Inflammatory macrophage treated with lipopolysaccharide for 4 hours (primary cell): ENCODE measurements at places on chromosomes 2 and 18.
A peak's percentile ranks its signal among the peaks of the same experiment; 100 is the strongest.

- no peak for DNase-seq
Measured at GRCh38 chr2:74537140-74537539, 7.4 kb downstream of the HTRA2 start.

- no peak for DNase-seq
Measured at GRCh38 chr2:130845505-130846085, 8.9 kb downstream of the ARHGEF4 start.

- DNase-seq = no peak
Measured at GRCh38 chr2:82198809-82199492, 1894.4 kb upstream of the LRRTM1 start.

DNA sequence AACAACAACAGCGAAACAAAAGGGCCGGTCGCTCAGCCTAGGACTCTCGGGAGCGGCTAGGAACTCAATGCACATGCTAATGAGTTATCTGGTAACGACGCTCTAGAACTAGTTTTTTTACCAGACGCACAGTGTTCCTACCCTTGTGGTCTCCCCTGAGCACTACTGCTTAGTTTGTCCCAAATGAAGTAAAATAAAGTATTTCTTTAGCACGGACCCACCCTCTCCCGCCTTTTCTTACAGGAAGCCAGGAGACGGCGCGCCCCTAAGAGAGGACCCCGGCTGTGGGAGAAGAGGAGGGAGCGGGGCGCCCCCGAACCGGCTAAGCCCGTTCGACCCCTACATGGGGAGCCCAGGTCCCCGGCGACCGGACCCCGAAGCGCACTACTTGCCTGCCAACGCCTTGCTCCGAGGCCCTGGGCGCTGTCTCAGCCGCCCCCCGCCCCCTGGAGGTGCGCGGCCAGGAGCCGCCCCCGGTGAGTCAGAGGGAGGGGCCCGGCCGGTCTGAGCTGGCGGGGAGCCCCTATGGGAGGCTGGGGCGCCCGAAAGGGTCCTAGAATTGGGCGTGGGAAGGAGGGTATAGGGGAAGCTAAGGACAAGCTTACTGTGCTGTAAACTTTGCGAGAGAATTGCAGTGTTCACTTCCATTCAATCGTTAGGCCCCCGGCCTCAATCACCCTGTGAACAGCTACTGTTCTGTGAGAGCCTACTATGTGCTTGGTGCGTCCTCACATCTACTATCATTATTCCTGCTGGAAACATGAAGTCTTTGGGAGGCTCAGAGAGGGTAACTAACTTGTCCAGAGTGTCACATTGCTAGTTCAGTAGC lies 3.6 kb upstream of the CAPG start:
- peak; percentile 87 for DNase-seq

DNA sequence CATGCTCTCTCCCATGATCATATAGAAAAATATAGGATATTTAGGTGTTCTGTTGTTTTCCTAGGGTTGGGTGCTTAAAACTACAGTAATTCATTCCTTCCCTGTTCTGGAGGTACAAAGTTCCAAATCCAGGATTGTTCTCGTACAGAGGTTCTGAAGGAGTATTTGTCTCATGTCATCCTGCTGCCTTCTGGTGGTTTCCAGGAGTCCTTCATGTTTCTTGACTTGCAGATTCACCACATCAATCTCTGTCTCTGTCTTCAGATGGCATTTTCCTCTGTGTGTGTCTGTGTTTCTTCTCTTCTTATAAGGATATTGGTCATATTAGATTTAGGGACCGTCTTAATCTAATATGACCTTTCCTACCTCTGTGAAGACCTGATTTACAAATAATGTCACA lies 397.9 kb downstream of the NYAP2 start:
- DNase-seq = no peak

DNA sequence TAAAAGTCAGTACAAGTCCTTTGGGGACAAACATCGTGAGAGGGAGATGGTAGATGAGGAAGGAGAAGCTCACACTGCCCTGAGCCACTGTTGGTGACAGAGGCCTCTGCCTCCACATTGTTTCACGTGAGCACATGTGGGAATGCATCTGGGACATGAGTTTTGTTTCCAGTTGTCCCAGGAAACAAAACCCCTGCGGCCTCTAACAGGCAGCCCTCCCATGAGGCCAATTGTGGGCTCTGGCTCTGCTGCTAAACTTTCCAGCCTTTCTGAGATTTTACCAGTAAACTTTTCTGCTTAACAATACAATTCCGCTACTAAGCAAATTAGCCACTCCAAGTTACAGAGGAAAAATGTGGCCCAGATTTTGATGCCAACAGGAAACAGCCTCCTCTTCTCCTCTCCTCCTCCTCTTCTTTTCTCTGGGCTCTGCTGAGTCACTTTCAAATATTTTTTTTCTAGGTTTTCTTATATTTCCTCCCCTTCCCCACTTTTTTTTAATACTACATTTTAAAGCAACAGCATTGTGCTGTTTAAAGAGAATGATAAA lies 23.4 kb upstream of the LRRC30 start:
- no peak for DNase-seq

- DNase-seq = no peak
Measured at GRCh38 chr2:109162999-109163398, 34.0 kb downstream of the SH3RF3 start.

- no peak for DNase-seq
Measured at GRCh38 chr2:20797096-20797495, 25.8 kb downstream of the LDAH start.

GRCh38 chr2:40202798-40203400 lies 249.0 kb downstream of the SLC8A1 start:
- no peak for DNase-seq

- no peak for DNase-seq
Measured at GRCh38 chr18:47632970-47633635, 297.4 kb downstream of the SMAD2 start.

GRCh38 chr2:168355121-168355520 lies 101.0 kb upstream of the CERS6 start:
- DNase-seq = no peak

- no peak for DNase-seq
Measured at GRCh38 chr2:170339322-170339721, 161.4 kb downstream of the MYO3B start.

DNA sequence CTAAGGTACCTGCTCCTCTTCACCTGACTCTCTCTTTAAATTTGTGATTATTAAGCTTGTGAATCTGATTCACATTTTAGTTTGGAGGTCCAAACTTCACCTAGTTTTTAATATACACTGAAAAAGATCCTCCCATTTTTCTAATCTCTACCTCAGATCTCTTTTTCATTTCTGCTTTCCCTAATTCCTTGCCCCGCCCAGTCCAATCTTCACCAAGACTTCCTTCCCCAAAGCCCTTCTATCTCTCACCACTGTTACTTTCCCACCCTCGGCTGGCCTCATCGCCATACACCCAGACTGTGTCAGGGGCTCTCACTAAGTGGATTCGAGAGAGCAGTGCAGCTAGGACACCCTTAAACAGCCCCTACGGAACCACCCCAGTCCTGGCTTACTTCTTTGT lies 40.0 kb downstream of the LBH start:
- no peak for DNase-seq

- no peak for DNase-seq
Measured at GRCh38 chr18:36402765-36403396, 105.4 kb downstream of the FHOD3 start.

DNA sequence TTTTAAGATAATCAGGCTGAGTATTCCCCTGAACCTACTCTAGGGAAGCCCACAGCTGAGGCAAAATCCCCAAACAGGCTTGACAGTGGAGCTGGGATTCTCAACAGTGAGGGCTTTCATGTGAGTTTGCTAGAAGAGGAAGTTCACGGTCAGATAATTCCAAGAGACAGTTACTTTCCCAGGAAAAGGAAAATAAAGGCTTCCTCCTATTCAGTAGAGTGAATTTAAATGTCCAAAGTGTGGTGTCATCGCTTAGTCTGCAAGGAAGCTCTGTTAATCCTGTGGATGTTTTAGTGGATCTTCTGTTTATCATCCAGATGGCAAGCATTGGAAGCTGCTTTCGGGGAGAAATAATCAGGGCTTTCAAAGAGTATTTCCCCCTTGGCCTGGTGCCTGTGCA lies 119.8 kb downstream of the RPIA start:
- DNase-seq = no peak

- no peak for DNase-seq
Measured at GRCh38 chr2:76288146-76288545, 577.4 kb upstream of the GCFC2 start.

GRCh38 chr2:38793511-38793910 lies 15.5 kb downstream of the GEMIN6 start:
- no peak for DNase-seq

GRCh38 chr2:841036-841435 lies 109.6 kb upstream of the SNTG2 start:
- DNase-seq = no peak

DNA sequence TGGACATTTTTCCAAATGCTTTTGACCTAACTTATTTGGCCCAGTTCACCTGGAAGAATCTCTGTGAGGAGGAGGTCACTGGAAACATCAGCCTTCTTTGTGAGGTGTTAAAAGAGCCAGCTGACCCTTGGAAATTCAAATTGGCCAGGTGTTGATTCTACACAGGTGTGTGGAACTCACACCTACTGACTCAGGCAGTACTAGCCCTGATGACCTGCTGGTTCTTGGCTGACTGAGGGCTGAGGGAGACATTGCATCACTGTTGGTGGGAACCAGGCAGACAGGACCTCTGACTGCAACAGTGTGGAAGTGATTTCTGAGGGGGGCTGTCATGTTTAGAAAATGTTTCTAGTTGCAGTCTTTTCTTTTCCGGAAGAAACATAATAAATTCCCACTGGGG lies 242.2 kb upstream of the LRRTM1 start:
- no peak for DNase-seq

DNA sequence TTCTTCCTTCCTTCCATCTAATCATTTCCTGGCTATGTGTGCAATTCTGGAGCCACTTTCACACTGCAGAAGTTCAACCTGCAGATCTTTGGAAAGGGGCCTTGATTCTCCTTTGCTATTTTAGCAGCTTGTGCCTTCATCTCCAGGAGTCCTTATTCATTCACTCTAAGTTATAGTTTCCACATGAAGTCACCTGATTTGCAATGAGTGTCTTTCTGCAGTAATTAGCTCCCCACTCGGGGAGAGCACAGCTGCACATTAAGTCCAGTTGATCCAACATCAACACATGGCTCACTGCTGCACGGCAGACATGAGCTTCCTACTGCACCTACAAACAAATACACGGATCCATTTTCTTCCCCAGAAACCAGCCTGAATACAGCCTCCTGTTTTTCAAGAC lies 323.1 kb upstream of the TNP1 start:
- DNase-seq = no peak

- DNase-seq = peak; percentile 80
Measured at GRCh38 chr2:181255651-181256050, 201.5 kb upstream of the ITGA4 start.

DNA sequence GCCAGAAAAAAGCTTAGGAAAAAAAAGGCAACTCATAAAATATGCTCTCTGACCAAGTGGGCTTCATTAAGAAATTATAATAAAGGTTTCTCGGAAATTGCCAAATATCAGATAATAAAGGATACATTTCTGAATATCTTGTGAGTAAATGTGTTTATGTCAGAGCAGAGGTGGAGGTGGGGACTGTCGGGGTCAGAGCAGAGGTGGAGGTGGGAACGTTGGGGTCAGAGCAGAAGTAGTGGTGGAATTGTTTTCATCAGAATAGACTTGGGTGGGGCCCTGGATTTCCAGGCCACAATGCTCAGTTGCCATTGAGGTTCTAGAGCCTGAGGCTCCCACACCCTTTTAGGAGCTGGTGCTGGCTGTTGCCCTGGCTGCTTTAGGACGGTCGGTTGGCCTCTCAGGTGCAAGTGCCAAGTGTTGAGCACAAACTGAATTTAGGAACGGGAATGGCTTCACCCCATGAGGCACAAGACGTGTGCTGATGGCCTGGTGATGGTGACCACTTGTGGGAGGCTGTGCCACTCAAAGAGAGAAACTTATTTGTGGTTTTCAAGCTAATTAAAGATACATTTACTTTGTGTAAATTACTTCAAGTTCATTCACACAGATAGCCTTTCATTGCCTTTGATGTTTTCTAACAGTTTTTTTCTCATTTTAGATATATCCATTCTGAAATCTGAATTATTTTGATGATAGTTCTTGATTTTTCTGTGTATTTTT lies 131.5 kb downstream of the ATP9B start:
- no peak for DNase-seq

DNA sequence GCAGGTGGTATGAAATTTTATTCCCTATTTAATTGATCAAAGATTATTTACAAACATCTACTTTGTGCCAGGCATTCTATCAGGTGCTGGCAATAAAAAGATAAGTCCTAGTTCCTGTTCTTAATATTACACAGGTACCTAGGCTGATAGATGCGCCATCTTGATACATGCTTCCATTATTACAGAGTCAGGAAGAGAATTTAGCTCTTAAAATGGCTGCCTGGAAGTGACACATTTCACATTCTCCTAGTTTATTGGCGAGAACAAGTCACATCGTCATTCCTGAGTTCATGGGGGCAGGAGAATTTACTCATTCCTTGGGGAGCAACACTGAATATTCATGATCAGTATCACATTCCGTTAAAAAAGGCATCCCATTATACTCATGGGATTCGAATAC lies 1.1 kb upstream of the DARS1 start:
- DNase-seq = no peak

- DNase-seq = peak; percentile 83
Measured at GRCh38 chr2:27003857-27004256, 28.9 kb upstream of the TMEM214 start.

DNA sequence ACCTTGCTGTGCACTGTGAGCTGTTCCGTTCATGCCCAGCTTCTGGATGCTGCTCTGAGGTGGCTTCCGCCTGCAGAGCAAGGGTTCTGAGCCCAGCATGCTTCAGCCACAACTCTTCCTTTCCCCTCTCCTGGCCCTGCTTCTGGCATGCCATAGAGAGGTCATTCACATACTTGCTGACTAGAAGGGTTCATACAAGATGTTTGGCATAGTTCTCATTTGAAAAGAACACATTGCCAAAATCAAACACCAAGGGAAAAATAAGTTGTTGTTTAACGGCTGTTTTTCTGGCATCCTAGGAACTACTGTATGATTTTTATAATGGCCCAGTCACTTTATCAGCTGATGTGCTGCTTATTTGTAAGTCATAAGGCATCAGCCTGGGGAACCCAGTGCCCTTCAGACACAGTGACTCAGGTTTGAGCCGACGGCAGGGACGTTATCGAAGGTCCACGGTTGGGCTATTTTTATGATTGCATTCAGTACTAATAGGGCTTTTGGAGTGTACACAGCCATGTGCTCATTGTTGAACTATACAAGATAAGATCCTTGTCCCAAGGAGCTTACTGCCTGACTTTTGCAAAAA lies 53.9 kb upstream of the CTAGE1 start:
- no peak for DNase-seq
